Activated CD8-positive, alpha-beta T cell treated with anti-CD3 and anti-CD28 coated beads for 36 hours (primary cell): ENCODE measurements at places on chromosomes 1 and 21.

GRCh38 chr1:15347182-15347581, 62.5 kb upstream of the EFHD2 start:
- peak; percentile 70 for DNase-seq

DNA sequence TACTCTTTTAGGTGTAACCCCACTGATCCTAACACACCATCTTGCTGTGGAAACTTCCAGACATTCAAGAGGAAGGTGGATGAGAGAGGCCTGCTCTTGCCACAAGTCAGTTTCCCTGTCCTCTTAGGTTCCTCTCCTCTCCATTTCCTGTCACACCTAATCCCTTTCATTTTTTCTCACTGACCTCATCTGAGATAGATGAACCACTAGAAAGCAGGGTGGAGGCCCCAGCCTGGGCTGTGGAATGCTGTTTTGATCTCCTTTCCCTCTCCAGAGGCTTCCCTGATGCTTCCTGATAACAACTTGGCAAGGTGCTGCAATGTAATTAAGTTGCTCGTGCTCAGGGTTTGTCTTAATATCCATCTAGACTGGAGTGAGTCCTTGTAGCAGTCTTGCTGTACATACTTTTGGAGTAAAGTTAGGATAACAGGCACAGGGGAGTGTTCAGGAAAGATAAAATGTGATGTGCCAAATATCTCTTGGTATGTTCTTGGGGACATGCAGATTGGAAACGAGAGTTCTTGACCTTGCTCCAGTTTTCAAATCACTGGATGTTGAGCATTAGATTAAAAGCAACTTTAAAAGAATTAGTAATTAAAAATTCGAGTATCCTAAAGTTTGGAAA, 11.2 kb downstream of the LRRC42 start:
- no peak for DNase-seq

DNA sequence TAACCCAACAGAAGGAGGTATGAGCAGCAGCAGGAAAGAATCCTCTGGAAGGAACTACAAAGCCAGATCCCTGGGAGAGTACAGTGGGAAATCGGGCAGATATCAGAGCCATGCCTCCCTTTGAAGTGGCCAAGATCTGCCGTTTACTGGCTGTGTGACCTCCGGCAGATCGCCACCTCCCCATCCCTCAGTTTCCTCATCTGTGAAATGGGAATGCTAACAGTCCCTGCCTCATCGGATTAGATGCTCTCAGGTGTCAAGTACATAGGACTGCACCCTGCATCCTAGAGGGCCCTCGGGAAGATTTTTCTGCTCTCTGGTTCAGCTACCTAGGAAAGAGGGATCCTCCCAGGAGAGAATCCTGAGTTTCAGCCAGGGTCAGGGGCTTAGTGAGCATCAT, 60.6 kb upstream of the EFHD2 start:
- DNase-seq = no peak

- DNase-seq = no peak
Observed at GRCh38 chr1:33140153-33141149, 41.4 kb downstream of the TRIM62 start.
